Stomach (tissue), 19 donors: ENCODE measurements at places on chromosomes 5 and 9. TPM values are rescaled to one million over a fixed set of nuclear protein-coding genes. Genes with fewer than 3 reads are reported as not detected.

GPSM1 gene
- total RNA-seq = 14.6 TPM

GRCh38 chr9:113599646-113600022 is 136.1 kb downstream of the RGS3 start:
- no peak for DNase-seq

TMEM252 gene
- not detected for total RNA-seq

HMCN2 gene
- 7.5 TPM for total RNA-seq
